Activated B cell treated with CpG ODN at 0.5 μM for 24 hours (primary cell): ENCODE measurements at places on chromosomes 3 and 15.

- no peak for DNase-seq
These were observed 209.9 kb upstream of the VEPH1 start for GRCh38 chr3:157713101-157713500.

- no peak for DNase-seq
These were observed 504.9 kb downstream of the MCTP2 start for GRCh38 chr15:94736236-94736635.

DNA sequence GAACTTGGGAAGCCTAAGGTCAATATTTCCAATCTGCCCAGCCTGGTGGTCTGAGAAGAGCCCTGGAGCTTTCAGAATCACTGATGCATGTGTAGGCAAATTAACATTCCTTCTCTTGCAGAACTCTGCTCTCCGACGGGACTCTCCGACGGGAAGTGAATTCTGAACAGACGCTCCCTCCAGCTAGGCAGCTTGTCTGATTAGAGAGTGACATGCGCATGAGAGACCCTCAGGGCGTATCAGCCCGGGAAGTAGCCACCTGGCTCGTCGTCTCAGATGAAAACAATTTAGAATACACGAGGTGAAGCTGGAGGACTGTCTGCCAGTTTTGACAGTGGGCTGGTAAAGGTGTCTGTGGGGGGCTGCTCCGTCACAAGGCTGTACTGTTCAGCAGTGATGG, 103.1 kb downstream of the DGKG start:
- no peak for DNase-seq

GRCh38 chr15:87747087-87747486, 509.5 kb downstream of the NTRK3 start:
- no peak for DNase-seq

DNA sequence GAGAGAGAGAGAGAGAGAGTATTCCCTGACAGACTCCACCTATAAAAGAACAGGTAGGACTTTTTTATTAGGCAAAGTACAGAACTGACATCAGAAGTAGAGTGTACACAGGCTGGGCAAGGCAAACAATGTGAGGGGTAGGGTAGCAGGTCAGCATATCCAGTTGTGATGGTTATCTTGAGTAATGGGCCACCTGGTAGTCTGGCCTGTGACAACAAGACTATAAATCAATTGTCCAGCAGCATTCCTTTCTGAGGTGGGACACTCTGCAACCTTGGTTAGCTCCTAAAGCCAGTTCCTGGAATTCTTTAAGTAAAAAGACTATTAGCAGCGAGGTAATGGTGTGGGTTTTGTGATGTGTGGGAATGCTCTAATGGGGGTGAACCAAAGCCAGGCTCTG, 14.9 kb upstream of the TMCC1 start:
- no peak for DNase-seq

DNA sequence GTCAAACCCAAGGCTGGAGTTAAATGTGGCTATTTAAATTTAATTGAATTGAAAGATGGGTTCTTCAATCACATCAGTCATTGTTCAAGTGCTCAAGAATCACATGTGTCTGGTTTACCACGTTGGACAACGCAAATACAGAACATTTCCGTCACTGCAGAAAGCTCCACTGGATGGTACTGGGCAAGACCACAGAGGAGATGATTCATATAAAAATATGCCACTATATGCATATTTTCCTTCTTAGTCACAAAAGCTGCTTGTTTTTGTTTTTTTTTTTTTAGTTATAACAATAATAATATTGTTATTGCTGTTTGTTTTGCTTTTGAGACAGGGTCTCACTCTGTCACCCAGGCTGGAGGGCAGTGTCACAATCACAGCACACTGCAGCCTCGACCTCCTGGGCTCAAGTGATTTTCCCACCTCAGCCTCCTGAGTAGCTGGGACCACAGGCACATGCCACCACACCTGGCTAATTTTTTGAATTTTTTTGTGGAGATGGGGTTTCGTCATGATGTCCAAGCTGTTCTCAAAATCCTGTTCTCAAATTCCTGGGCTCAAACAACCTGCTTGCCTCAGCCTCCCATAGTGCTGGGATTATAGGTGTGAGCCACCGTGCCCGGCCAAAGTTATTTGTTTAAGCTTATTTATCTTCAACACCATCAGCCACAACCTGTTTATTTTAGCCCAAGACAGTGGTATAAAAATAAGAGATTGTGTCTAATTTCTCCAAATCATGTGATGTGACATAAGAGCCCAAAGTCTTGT, 19.4 kb downstream of the RTP3 start:
- no peak for DNase-seq

- DNase-seq = no peak
These were observed 133.7 kb upstream of the LRRN1 start for GRCh38 chr3:3665546-3665945.

- DNase-seq = no peak
These were observed 2.9 kb downstream of the NR2F2 start for GRCh38 chr15:96333131-96334016.

- no peak for DNase-seq
These were observed 284.2 kb upstream of the TPM1 start for GRCh38 chr15:62758126-62758951.

- DNase-seq = no peak
These were observed 6.2 kb upstream of the ATP13A4 start for GRCh38 chr3:193560870-193561269.

GRCh38 chr3:159910991-159911663, 77.5 kb upstream of the IL12A start:
- no peak for DNase-seq

DNA sequence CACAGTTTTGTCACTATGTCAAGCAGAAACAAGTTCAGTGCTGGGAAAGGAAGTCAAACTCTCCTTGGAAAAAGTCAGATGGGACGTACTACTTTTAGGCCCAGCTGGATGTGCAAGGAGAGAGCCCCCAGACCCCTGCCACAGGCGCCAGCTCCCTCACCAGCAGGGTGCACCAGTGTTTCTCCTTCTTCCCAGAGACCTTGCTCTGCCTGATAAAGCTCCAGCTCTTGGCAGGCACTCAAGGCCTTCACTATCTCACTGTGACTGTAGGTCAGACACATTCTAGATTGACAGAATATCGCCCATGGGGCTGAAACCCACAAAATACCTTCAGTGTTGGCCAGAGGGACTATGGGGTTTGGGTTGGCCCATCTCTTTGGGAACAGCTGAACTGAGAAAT, 54.8 kb upstream of the CHRNB4 start:
- no peak for DNase-seq

DNA sequence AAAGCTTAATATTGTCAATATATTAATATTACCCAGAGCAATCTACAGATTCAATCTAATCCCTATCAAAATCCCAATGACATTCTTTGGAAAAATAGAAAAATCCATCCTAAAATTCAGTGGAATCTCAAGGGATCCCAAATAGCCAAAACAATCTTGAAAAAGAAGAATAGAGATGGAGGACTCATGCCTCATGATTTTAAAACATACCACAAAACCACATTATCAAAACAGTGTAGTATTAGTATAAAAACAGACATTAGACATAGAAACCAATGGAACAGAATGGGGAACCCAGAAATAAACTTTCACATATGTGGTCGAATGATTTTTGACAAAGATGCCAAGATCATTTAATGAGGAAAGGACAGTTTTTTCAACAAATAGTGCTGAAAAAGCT, 14.6 kb downstream of the NEK4 start:
- no peak for DNase-seq

DNA sequence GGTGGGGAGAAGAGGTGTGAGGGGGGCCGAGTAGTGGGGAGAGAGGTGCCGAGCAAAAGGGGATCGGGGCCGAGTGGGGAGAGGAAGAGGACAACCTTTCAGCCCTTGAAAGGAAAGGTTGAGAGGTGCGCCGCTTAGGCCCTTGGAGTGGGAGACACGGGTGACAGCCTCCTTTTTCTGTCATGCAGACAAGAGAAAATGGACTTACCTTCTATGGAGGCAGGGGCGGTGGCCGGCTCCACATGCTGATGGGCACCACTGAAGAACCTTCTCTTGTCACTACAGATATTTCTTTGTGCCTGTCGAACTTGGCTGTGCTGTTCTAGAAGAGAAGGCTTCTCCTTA, 421 bp downstream of the KLHL18 start:
- no peak for DNase-seq

DNA sequence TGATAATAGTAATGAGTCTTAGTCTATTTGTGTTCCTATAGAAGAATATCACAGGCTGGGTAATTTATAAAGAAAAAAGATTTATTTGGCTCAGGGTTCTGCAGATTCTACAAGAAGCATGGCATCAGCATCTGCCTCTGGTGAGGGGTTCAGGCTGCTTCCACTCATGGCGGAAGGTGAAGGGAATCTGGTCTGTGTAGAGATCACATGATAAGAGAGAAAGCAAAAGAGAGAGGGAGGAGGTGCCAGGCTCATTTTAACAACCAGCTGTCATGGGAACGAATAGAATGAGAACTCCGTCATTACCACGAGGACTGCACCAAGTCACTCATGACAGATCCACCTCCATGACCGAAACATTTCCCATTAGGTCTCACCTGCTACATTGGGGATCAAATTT, 664.0 kb upstream of the SGO1 start:
- no peak for DNase-seq
